Heart right ventricle (tissue), 16 donors: ENCODE measurements at places on chromosomes 5 and 9.
A peak's percentile ranks its signal among the peaks of the same experiment; 100 is the strongest.

GRCh38 chr9:112384690-112385089, 4.8 kb downstream of the HSDL2 start:
- no peak for DNase-seq

- no peak for DNase-seq
Measured at GRCh38 chr9:673966-674526, 167.5 kb upstream of the DMRT1 start.

DNA sequence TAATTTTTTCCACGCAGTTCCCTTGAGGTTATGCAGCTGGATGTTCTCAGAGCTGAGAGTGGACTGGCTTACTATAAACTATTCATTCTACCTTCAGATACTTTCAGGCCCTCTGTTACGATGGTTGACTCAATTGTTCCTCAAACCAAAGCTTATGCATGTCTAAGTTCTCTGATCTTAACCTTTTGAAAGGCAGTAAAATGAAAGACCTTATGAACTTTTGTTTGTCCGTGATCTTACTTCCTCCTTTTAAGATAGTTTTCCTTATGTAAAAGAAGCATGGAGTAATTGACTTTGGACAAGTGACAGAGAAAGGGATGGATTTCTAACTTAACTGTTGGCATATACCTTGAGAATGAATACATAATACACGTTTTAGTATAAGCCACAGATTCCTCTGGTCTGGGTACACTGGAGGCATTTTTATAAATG, 575.7 kb downstream of the PDE4D start:
- no peak for DNase-seq

DNA sequence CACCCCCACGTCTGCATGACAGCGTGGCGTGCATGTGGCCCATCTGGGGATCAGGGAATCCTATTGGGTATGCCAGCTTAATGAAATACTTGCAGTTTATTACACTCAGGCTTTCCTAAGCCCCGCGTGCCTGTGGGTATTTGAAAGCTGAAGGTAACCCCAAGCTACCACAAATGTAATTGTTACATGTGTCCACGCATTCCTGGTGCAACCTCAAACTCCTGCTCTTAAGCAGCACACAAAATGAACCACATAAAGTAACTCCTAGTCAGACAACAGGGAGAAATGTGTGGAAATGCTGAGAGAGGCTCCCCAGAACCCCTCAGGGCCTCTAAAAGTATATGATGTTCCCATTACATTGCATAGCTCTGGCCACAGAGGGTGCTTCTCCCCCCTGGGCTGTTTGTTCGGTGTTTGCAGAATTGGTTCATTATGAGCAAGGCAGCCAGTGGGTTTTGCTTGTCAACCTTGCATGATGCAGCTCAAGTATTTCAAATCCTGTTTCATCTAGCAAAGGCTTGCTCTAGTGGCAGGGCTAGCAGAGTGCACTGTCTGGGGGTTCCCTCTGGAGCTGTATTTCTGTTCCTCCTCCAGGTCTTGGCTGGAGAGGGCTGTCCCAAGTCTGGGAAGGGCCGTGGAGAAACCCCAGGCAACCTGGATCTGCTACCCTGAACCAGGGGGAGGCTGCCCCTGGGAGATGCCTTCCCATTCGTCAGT, 1.8 kb upstream of the DCANP1 start:
- DNase-seq: no peak

- no peak for DNase-seq
Measured at GRCh38 chr5:11269515-11269914, 508.5 kb upstream of the DAP start.

GRCh38 chr9:111542497-111543254, 17.7 kb downstream of the ZNF483 start:
- DNase-seq: no peak

DNA sequence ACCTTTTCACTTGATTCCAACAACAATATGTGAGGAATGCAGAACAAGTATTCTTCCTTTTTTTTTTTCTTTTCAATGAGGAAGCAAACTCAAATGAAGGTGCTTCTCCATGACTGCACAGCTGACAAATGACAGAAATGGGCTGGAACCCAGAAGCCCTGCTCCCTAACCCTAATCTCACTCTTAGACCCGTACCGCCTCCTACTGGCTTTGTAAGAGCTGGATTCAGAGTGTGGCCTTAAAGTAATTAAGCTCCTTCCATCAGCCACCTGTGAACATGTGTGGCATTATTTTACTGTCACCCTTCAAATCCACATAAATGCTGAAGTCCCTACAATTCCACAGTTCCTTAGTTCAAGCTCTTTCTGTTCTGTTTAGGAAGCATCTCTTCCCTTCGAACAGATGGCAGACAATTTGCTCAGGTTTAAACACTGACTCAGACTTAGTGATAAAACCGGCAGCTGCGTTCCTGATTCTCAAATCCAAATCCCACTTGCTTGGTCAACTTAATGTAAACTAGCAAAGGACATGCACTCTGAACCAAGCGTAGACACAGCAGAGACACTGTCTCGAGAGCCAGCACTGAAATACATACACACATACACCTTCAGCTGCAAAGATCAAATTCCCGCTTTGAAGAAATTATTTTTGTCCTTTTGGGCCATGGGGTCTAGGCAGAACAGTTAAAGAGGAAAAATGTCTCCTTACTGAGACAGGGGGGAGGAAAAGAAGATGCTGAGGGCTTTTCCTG, 316.7 kb upstream of the TLE4 start:
- DNase-seq: no peak

GRCh38 chr5:132458226-132458560, 32.4 kb downstream of the IRF1 start:
- DNase-seq: no peak

DNA sequence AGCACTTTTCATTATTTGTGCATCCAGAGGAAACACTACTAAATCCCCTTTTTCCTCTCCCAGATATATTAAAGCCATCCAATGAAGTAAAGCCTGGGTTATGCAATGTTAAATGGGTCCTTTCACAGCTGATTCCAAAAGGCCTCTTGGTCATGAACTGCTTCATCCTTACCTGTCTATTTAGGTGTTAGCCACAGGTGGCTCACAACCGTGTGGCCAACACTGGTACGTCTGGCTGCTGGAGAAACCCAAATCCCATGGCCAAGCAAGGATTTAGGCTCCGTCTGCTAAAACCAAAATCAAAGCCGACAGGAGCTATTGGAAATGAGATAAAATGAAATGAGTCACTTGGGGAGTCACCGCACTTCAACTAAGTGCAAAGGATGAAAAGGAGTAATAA, 193.9 kb downstream of the ADCY2 start:
- no peak for DNase-seq

DNA sequence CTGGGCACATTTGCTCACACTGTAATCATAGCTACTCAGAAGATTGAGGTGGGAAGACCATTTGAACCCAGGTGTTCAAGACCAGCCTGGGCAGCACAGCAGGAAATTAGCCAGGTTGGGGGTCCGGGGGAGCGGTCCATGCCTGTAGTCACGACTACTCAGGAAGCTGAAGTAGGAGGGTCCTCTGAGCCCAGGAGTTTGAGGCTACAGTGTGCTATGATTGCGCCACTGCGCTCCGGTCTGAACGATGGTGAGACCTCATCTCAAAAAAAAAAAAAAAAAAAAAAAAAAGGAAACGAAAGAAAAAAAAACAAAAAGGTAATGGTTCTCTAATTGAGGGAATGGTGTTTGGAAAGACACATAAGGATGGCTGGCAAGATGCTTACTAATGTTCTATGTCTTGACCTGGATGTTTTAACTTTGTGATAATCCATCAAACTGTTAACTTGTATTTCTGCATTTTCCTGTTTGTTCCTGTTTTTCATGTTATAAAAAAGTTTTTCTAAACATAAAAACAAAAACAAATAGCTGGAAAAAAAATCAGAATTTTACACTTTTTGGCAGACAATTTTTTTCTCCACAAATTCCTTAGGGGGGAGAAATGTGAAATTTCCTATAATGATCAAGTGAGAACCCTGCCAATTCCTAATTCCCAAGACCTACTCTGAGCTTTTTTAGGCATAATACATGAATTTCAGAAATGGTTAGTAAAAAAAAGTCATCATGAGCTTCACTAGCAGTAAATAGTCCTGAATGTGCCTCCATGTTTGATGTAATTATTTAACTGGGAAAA, 96.9 kb downstream of the DENND1A start:
- DNase-seq: no peak

DNA sequence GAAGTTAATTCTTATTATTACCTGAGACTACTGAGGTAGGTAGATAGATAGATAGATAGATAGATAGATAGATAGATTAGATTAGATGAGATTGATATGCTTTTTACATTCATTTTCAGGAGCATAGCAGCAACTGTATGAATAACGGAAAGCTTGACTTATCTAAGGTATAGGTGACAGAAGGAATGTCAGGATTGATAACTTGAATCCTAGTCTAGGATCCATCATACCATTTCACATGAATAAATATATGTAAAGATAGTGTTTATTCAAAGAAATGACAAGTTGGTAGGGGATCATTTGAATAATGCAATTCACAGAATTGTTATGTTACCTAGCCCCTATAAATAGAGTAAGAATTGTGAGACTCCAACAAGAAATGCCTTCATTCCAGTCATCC, 1008.2 kb downstream of the CDH12 start:
- no peak for DNase-seq

- peak; percentile 41 for DNase-seq
Measured at GRCh38 chr5:175588709-175589429, 69.0 kb upstream of the HRH2 start.

DNA sequence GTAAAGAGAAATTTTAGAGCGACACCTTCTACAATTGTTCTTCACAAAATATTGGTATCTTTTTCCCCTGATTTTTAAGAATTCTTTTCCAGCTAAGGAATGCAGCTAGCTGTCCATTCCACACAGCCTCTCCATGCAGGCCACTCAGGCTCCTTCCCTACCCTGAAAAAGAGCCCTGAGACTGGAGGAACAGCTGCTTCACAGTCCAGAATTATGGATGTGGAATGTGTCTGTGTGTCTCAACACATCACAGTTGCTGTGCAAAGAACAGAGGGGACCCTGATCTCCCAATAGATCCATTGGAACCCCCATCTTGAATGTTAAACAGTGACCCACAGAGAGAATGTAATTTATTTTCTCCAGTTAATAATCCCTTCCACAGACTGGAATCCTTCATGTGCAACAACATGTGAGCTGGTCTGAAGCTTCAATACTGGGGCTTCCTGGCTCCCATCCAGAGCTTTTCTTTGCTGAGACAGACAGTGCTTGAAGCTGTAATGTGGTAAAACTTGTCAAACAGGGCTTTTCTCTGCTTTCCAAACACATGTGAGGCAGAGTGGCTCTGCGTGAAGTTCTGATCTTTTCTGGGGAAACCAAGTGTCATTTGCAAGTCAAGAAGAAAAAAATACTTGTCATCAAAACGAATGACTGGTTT, 53.3 kb upstream of the SMC5 start:
- DNase-seq: no peak

GRCh38 chr9:86112057-86112456, 12.7 kb upstream of the GOLM1 start:
- DNase-seq: no peak

DNA sequence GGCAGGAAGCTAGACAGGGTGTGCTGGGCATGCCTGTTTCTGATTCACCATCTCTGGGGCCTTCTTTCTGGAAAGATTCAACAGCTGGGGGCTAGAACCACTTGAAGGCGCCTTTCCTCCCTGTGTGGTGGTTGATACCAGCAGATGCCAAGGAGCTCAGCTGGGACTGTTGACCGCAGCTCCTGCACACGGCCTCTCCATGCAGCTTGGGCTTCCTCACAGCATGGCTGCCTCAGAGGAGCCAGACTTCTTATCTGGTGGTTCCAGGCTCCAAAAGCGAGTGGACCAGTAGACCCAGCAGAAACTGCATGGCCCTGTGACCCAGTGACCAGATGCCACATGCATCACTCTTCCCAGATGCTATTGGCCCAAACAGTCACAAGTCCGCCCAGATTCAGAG, 74.7 kb upstream of the COL5A1 start:
- DNase-seq: no peak

GRCh38 chr9:14399756-14400657, 86.1 kb upstream of the NFIB start:
- no peak for DNase-seq

GRCh38 chr5:107518190-107518589, 152.5 kb downstream of the EFNA5 start:
- DNase-seq: no peak

DNA sequence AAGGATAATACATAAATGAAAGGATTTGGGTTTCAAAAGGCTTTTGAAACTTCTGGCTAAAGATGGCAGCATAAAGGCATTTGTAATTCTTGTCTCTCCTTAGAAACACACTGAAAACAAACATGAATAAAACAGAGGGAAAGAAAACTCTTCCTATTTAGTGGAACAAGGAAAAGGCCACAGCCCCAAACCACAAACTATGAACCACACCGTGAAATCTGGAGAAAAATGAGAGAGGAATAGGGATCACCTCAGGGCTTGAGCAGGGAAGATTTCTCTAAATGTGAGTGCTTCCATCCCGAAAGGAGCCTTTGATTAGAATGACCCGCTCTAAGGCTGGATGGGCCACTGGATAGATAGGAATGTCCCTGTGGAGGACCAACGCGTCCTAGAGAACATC, 119.6 kb downstream of the SEC61B start:
- no peak for DNase-seq

DNA sequence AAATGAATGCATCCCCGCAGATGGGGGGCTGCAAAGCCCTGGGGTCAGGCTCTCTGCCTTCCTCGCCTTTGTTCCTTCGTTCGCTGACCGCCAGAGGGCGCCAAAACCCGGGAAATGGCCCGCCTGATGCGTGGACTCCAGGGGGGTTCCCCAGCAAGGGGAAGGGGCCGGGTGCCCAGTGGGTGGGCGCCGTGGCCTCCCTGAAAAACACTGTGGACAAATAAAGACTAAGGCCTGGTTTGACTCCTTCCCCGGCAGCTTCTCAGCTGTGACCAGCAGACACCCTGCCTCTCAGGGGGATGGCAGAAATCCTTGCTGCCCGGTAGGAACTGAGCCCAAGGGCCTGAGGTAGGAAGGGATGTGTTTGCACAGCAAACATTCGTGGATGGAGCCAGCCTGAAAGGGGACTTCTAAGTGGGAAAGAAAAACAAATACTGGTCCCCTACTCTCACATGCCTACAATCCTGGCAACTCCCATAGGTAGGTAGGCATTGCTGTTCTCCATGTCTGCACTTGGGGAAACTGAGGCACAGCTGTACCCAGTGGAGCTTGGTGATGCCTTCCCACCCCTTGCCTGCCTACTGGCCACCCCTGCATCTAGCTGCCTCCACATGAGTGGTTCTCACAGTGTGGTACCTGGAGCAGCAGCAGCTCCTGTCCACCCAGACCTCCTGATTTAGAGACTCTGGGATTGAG, 57.7 kb downstream of the DUSP1 start:
- peak; percentile 77 for DNase-seq

DNA sequence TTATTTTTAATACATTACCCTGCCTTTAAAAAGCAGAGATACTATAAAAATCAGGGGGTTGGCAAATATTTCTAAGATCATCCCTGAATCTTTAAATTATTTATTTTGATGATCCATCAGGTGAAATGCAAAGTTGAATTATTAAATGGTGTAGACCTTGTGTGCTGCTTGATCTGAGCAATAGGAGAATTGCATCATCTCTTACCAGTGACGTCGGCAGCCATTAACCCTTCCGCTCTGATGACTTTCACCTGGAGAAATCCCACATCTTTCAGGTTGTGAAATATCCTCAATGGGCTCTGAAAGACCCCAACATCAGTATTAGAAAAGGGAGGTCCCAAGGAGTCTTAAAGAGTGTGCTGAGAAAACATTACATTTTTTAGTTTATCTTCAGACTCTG, 270.2 kb downstream of the SLF1 start:
- no peak for DNase-seq

- no peak for DNase-seq
Measured at GRCh38 chr9:134918646-134919045, 934 bp upstream of the FCN1 start.
